ENCODE measurements at places on chromosomes 2 and 18.

- peak; percentile 54 for DNase-seq
Observed at GRCh38 chr18:70659036-70659925, 370.4 kb downstream of the SOCS6 start.

DNA sequence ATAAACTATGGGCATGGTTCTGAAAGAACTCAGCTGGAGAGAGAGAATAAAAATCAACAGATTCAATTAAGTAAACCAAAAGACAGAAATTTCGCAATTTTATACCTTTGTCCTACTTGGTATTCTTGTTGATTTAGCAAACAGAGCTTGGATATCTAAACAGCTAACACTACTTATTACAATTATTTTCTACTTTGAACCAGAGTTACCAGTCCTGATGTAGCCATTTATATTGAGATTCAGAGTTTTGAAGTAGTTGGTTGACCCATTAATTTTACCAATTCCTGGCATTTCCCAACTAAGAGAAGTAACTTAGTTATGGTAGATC is 48.9 kb downstream of the ASXL2 start:
- DNase-seq: no peak

GRCh38 chr2:136497709-136498108 is 267.6 kb upstream of the THSD7B start:
- DNase-seq: no peak

DNA sequence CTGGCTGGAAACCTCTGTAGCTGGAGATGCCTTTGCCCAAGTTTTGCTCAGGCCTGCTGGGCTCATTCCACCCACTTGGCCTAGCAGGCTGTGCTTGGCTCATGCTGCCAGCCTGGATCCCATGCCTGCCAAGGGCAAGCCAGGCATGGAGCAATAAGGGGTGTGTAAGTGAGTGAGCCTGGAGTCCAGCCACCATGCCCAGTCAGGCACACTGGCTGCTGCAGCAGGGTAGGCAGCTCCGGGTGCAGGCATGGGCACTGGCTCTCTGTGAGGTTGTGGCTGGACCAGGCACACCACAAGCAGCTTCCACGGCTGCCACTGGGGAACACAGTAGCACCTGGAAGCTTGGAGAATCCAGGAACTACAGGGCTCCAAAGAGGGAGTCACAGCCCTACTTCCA is 147.7 kb upstream of the HS6ST1 start:
- DNase-seq: no peak

- DNase-seq: no peak
Observed at GRCh38 chr2:79219383-79219988, 59.9 kb upstream of the REG3A start.

GRCh38 chr2:64792300-64792699 is 138.6 kb upstream of the SERTAD2 start:
- no peak for DNase-seq

DNA sequence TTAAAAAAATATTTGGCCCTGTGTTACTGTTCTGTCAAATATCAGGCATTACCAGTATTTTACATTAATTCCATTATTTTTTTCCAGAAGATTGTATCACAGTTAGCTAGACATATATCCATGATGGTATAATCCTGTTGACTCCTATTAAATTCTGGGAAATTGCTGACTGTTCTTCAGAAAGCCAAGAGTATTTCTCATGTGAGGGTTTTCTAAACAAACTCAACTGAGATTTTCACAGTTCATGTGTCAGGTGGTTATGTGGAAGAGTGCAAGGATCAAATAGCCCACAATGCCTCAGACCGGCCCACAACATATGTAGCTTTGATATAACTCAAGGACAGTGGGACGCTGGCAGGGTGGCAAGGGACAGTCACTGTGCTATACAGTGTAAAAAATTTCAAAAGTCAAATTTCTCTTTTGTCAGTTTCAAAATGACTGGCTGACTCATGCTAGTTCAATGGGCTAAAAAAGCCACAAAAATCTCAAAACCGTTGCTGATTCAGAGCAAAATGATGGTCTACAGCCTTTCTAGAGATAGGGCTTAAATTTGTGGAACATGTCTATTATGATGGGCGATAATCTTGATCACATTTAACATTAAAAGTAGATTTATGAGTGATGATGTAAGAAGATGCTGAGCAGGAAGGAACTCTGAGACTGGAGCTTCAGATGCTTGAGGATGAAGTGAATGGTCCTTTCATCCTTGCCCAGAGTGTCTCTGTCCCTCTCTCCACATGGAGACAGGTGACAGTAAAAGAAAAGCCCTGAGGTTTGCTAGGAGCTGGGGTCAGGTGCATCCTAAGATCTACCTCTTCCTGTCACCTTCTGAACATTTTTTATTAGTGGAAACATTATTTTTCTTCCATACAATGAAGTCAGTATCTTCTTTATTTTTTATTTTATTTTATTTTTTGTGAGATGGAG is 175.8 kb upstream of the PIEZO2 start:
- DNase-seq: no peak

- DNase-seq: no peak
Observed at GRCh38 chr2:12669036-12669435, 47.7 kb upstream of the TRIB2 start.

- no peak for DNase-seq
Observed at GRCh38 chr2:207543272-207543671, 13.5 kb downstream of the CREB1 start.

- no peak for DNase-seq
Observed at GRCh38 chr2:224173933-224174332, 134.8 kb upstream of the SERPINE2 start.

- no peak for DNase-seq
Observed at GRCh38 chr18:49935215-49935614, 121.9 kb upstream of the ACAA2 start.

DNA sequence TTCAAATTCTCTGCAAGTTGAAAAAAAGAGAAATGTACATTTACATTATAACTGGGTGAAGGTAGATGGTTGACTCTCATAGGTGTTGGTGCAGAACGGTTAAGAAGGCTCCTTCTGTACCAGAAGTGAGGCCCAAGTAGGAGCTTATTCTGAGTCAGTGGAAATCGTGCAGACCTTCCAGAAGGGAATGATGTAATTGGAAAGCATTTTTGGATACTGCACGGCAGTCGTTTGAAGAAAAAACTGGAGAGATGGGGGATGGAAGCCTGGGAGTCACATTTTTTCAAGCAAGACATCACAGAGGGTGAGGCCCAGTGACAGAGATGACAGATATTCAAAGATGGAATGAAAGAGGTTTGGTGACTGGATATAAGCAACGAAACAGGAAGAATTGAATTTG is 39.4 kb downstream of the HRH4 start:
- DNase-seq: no peak

- DNase-seq: no peak
Observed at GRCh38 chr2:240646900-240647502, 21.7 kb downstream of the GPR35 start.

DNA sequence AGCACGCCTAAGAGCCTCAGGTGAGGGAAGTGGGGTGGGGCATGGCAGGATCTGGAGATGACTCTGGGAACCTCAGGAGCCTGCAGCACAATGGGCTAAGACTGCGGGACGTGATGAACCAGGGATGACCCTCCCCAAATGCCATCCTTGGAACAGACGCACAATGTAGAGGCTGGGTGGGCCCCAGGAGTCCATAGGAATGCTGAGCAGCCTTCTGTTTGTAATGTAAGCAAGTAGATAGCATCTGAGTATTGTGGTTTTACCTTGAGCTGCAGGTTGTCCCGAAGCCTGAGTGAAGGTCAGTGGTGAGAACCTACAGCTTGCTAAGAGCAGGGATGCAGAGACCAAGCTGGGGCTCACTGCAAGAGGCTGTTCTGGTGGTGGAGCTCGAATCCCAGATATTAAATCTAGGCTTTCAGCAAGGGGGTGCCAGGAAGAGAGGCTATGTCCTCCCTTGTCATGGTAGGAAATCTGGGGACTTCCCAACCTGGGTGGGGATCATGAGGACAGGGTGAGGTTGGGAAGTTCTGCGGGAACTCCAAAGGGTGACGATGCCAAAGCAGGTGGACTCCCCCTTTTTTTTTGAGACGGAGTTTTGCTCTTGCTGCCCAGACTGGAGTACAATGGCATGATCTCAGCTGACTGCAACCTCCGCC is 5.8 kb downstream of the SCTR start:
- DNase-seq: no peak

DNA sequence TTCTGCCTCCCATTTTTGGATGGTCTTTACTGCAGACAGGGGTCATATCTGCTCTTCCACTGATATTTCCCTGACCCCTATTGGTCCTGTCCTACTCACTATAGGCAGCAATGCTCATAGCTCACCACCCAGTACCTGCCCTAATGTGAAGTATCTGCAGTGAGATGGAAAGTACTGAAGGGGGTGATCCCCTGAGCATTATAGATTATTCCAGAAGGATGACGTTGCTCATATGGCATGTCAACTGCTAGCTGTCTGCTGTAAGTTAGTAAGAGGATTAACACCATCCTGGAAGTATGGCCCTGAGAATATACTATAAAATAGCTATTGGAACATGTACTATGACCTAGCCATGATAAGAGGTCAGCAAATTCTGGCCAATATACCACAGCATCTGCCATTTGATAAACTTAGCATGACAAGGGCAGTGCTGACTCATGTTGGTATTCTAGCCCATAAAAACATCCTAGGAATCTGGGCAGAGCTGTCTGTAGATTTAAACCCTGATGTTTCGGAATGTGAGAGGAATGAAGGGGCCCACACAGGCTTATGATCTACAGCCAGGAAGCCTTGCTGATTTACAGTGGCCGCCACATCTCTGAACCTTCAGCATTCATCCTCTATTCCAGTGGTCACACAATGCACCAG is 451.4 kb downstream of the TNS1 start:
- no peak for DNase-seq

DNA sequence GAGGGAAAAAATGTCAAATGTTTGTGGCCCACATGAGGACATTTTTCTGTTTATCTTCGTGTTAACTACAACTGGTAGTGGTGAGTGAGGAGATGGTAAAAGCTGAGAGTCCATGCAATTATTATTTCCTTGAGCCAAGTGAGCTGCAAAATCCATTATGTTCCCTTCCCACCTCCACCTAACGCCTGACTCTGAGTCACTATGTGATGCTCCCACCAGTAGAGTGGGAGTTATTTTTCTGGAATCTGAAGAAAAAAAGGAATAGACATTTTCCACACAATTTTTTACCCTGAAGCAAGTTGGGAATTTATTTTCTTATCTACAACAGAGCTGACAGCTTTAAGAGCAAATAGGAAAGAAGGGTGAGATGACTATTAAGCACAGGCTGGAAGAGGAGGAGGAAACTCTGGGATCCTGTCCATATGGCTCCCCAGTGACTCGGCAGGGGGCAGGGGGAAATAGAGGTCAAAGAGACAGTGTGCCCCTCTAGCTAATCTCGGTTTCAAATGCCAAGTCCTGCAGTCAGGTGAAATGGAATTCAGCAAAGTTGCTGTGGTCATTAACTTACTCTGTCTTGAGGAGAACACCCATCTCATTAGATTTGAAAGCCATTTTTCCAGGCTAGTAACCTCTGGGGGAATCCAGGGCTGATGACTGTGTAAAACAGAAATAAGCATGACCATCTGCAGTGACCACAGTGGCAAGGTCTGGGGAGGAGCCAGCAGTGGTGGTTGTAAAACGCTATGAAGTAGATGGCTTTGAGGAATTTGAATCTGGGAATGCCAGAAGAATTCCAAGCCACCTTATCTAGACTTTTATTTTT is 463.9 kb downstream of the STK39 start:
- no peak for DNase-seq

DNA sequence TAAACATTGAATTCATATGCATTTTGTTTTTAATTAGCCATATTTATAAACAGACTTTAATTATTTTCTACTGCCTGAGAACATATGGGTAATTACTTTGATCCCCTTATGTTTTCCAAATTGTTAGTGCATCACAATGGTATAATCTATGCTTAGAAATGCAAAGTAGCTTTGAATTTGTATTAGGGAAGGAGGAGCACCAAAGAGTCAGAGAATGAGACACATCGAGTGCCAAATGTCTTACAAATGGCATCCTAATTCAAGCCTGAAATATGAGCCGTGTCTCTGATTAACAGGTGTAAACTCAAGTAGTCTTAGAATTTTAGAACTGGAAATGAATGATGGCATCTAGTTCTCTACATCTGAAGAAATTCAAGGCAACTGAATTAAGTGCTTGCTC is 8.7 kb upstream of the HNMT start:
- DNase-seq: no peak

- DNase-seq: no peak
Observed at GRCh38 chr18:38502539-38502938, 936.9 kb upstream of the CELF4 start.

DNA sequence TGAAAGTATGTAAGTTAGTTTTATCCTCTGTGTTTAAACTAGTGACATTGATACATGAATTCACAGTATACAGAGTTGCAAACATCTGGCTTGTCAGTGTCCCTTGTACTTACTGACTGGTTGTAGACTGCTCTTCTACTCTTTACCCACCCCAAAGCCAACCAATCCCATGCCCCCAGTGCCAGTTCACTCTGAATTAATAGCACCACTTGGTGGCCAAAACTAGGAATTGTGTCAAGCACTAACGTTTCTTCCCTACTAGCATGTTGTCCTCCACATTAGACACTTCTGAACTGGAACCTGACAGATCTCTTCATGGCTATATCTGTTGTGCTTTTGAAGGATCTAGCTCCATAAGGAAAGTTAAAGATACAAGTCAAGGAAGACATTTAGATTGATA is 27.2 kb upstream of the OTX1 start:
- DNase-seq: peak; percentile 3

DNA sequence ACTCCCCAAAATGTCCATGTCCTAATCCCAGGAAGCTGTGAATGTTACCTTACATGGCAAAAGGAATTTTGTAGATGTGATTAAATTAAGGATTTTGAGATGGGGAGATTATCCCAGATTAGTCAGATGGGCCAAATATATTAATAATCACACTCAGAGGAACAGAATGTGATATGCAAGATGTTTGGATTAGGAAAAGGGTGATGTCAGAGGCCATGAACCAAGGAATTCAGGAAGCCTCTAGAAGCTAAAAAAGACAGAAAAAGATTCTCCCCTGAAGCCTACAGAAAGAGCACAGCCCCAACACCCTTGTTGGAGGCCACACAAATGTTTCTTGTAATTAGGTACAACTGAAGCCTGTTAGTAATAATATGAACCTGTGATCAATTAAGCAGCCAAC is 13.1 kb downstream of the TMEM131 start:
- DNase-seq: no peak

DNA sequence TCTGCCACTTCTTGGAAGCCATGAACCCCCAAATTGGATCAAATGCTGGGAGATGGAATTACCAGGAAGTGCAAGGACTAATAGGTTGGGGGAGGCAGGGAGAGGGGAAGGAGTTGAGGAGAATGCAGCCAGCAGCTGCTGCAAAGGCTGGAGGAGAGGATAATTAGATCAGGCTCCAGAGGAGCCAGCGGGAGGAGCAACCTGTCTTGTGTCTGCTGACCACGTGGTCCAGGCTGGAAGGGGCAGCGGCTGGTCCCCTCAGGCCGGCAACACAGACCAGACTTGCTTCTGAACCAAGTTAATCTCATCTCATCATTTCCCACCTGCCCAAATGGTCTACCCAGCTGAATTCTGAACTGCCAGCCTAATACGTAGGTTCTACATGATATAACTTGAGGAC is 68.3 kb downstream of the MRO start:
- DNase-seq: no peak

DNA sequence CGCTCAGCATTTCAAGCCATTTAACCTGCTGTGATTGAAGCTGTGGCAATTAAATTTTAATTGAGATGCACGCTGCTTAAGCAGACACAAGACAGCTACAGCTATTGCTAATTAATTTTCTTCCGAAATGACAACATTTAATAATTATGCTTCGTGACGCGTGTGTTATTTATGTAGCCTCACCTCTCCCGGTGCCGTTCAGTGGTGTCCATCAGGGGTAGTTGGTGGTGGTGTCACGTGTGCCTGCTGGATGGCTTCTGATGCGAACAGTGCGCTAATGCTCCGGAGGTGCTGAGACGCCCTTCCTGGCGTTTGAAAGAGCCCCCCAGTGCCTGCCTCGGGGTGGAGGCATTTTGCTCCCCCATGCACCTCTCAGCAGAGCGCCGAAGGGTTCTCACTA is 39.5 kb downstream of the GLI2 start:
- DNase-seq: no peak
